Right lung (tissue), 10 donors: ENCODE measurements at places on chromosomes 13 and 19. TPM values are rescaled to one million over a fixed set of nuclear protein-coding genes. Genes with fewer than 3 reads are reported as not detected.

AMH gene
- 2.9 TPM for polyA plus RNA-seq

RASIP1 gene
- polyA plus RNA-seq = 29.8 TPM

DNA sequence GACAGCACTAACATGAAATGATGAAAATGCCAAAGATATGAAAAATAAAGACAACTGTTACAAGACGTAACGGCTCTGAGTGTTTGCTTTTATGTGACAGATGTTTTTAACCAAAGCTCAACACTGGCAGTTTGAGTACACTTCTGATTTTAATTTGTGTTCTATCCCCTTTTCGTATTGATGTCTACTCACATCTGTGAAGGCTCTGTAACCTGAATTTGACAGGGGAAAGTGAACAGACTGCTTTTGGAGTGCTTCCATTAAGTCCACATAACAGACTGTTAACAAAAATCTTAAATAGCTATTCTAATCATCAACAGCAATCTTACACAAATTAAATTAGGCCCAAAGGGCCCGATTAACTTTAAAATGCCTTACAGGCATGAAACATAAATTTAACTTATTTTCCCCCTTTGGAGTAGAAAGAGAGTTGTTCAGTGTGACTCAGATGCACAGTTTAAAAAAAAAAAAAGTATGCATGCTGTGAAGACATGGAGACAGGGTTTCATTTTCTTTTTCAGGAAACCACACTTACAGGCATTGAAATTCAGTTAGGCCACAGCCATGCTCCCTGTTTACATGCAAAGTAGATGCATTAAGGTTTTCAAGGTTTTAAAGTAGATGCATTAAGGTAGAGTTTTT, 16.3 kb upstream of the RNASEH2B start:
- no peak for DNase-seq

- DNase-seq = no peak
Measured at GRCh38 chr13:69956839-69957238, 150.8 kb upstream of the ATXN8OS start.

CRB3 gene
- 13.1 TPM for polyA plus RNA-seq

DNA sequence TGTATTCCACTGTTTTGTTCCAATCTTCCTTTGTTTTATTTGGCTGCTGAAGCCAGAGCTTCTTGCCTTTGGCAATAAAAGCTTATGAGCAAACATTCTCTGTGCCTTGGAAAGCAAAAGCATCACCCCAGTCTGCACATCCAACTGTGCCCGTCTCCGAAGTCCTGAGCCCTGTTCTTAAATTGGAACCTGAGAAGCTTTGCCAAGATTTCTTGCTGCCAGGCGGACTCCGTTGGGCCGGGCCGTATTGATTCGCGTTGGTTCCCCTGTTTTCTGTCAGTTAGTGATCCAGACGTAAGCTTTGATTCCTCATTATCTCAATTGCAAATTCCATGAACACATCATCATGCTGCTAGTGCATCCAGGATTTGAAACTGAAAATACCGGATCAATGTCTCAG, 793.0 kb downstream of the OLFM4 start:
- DNase-seq = no peak

DNA sequence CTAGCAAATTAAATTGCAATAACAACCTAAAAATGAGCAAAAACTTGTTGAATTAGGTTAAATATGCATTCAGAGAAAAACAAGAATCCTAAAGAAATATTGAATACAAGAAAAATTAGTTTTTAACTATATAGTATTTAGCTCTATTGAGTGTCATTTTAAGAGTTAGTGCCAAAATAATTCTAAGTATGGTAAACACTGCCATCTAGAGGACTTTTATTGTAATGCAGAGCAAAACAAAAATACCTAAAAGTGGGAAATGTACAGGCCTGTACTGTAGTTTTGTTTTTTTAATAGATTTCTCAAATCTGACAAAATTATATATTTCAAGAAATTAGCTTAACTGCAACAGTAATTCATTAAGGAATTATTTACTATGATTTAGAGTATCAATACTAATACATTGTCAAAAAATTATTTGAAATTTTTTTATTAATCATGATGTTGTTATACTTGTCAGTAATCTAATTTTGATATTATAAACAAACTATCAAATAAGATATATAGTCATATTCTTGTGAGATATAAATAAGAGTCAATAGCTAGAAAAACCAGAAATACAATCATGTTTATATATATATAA, 8.2 kb upstream of the PCDH9 start:
- DNase-seq = peak; percentile 51

MISP gene
- 17.2 TPM for polyA plus RNA-seq

DNA sequence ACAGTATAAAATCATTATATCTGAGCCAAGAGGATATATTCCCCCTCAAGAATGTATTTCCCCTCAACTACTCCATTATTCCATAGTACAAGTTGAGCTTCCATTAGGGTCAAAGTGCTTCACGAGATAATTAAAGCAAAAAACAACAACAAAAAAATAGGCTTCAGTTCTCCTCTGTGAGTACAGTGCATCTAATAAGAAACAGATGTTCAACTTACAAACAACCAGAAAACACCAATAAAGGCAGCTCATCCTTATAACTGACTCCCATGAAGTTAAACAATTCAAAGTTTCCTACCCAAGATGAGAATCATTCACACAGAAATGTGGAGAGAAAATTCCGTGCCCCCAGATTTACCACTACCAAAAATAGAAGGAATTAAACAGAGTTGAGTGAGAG, 854.4 kb downstream of the PCDH9 start:
- no peak for DNase-seq
